ENCODE measurements at places on chromosomes 11 and 22. TPM values are rescaled to one million over a fixed set of nuclear protein-coding genes. Genes with fewer than 3 reads are reported as not detected.

The KCNJ11 gene
- not detected for total RNA-seq

GRCh38 chr22:37559521-37559900 lies 769 bp upstream of the CDC42EP1 start:
- peaks cover 18% of the 10 kb centered on the region for H3K4me1 ChIP-seq
- peaks cover 18% of the 10 kb centered on the region for H3K27me3 ChIP-seq
- H3K36me3 ChIP-seq, result no peaks in the 10 kb centered on the region
- H3K27ac ChIP-seq, result no peak overlapping the region
- DNase-seq, result no peak
- no peak overlapping the region for H3K4me3 ChIP-seq

The OR5M11 gene
- not detected for total RNA-seq

The UBQLN3 gene
- total RNA-seq, result 0.49 TPM

The SCARF2 gene
- 6.9 TPM for total RNA-seq

GRCh38 chr11:85589373-85589772 lies 37.8 kb downstream of the DLG2 start:
- DNase-seq, result no peak
- H3K36me3 ChIP-seq, result no peaks in the 10 kb centered on the region
- no peak overlapping the region for H3K4me3 ChIP-seq
- no peak overlapping the region for H3K27ac ChIP-seq
- peaks cover 2% of the 10 kb centered on the region for H3K27me3 ChIP-seq
- no peaks in the 10 kb centered on the region for H3K4me1 ChIP-seq

DNA sequence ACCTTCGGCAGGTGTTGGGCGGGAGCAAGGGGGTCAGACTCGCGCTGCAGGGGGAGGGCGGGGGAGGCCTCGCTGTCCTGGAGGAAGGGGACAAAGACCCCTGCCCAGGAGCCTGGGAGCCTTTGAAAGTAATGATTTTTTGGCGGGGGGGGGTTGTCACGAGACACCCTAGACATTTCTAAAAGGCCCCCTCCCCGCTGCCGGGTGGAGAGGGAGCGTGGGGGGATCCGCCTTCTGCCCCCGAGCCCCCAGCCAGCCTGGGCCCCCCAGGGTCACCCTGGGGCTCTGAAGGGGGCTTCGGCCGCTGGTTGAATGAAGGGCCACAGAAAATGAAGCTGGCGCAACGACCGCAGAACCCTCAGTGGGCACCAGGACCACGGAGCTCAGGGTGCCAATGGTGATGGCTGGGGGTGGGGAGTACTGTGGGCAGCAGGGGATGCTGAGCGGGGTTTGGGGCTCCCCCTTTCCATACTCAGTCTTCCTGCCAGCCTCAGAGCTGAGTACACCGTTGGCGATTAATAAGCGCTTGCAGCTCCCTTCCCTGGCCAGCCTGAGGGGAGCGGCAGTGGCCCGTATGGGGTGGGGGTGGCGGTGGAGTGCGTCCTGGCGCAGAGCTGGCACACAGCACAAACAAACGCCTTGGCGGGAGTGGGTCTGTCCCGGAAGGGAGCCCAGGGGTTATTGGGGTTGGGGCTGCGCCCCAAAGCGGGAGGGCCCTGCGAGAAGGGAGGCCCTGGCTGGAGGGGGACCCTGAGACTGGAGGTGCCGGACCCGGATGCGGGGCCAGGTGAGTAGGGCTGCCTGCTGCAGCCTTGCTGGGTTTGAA lies 1.2 kb upstream of the DUSP8 start:
- H3K27ac ChIP-seq, result peak overlapping the region; percentile 93
- peaks cover 3% of the 10 kb centered on the region for H3K27me3 ChIP-seq
- DNase-seq, result peak; percentile 19
- H3K36me3 ChIP-seq, result no peaks in the 10 kb centered on the region

The CDC42BPG gene
- 11.6 TPM for total RNA-seq

- H3K36me3 ChIP-seq, result no peaks in the 10 kb centered on the region
- DNase-seq, result no peak
- no peaks in the 10 kb centered on the region for H3K27me3 ChIP-seq
- no peak overlapping the region for H3K4me3 ChIP-seq
- H3K4me1 ChIP-seq, result peaks cover 59% of the 10 kb centered on the region
Observed at GRCh38 chr22:37626144-37626543, 13.3 kb upstream of the SH3BP1 start.

- no peak overlapping the region for H3K4me3 ChIP-seq
- H3K27me3 ChIP-seq, result no peaks in the 10 kb centered on the region
- H3K4me1 ChIP-seq, result peaks cover 8% of the 10 kb centered on the region
- DNase-seq, result no peak
Observed at GRCh38 chr22:50046019-50046415, 12.1 kb downstream of the TTLL8 start.

GRCh38 chr22:41596776-41597634 lies 7.4 kb upstream of the PMM1 start:
- DNase-seq, result no peak
- no peak overlapping the region for H3K4me3 ChIP-seq
- H3K36me3 ChIP-seq, result peaks cover 12% of the 10 kb centered on the region

The C1QTNF6 gene
- total RNA-seq, result 13.6 TPM

GRCh38 chr11:1127664-1128162 lies 30.0 kb upstream of the MUC5AC start:
- H3K4me3 ChIP-seq, result no peak overlapping the region
- no peak for DNase-seq
- no peaks in the 10 kb centered on the region for H3K27me3 ChIP-seq
- H3K36me3 ChIP-seq, result no peaks in the 10 kb centered on the region
- H3K4me1 ChIP-seq, result no peaks in the 10 kb centered on the region

DNA sequence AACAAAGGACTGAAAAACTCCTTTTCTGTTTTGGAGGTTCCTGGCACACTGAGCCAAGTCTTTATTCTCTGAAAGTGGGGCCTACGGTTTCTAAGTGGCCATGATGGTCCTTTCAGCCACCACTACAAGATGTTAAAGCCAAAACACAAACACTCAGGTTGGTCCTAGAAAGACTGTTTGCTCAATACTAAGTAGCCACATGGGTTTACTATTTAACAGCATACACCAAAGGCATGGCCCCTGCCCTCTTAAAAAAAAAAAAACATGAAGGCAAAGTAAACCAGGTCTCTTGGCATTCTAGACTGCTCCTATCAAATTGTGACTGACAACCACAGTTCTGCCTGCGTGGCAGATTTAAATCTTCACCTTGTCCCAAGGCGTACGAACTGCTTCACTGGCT lies 123.6 kb upstream of the BID start:
- H3K27ac ChIP-seq, result no peak overlapping the region
- H3K27me3 ChIP-seq, result no peaks in the 10 kb centered on the region
- peaks cover 60% of the 10 kb centered on the region for H3K36me3 ChIP-seq

GRCh38 chr22:17319546-17319945 lies 49.7 kb upstream of the CECR2 start:
- H3K36me3 ChIP-seq, result no peaks in the 10 kb centered on the region
- no peak overlapping the region for H3K4me3 ChIP-seq
- no peaks in the 10 kb centered on the region for H3K27me3 ChIP-seq
- H3K4me1 ChIP-seq, result no peaks in the 10 kb centered on the region

The FGF4 gene
- not detected for total RNA-seq

The RAG1 gene
- total RNA-seq, result 0.05 TPM

- no peak for DNase-seq
- H3K27ac ChIP-seq, result no peak overlapping the region
- H3K36me3 ChIP-seq, result no peaks in the 10 kb centered on the region
- no peak overlapping the region for H3K4me3 ChIP-seq
Observed at GRCh38 chr11:91158891-91159537, 936.2 kb upstream of the CHORDC1 start.

GRCh38 chr22:39252461-39253434 lies 8.0 kb upstream of the PDGFB start:
- no peak overlapping the region for H3K4me3 ChIP-seq
- no peaks in the 10 kb centered on the region for H3K27me3 ChIP-seq
- H3K36me3 ChIP-seq, result no peaks in the 10 kb centered on the region
- no peak overlapping the region for H3K27ac ChIP-seq

- no peak overlapping the region for H3K27ac ChIP-seq
- no peaks in the 10 kb centered on the region for H3K4me1 ChIP-seq
- no peak overlapping the region for H3K4me3 ChIP-seq
- no peak for DNase-seq
- no peaks in the 10 kb centered on the region for H3K36me3 ChIP-seq
Observed at GRCh38 chr22:49156662-49157285, 670.9 kb downstream of the BRD1 start.

DNA sequence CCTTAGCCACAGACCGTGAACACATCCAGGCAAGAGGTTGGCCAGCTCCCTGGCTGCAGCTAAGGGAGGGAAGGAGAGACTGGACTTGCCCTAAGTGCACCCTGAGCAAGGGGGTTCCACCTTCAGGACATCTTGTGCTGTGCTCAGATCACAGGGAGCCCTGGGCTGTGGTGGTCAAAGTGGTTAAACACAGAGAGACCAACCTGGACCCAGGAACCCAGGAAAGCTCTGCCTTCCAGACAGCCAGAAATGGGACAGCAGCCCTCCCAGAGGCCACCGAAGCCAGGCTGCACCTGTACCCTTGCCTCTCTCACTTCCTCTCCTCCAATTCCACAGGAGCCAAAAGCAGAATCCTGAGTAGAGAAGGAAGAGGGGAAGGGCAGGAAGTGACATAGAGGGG lies 105.2 kb upstream of the TMEM45B start:
- H3K4me1 ChIP-seq, result no peaks in the 10 kb centered on the region
- H3K27me3 ChIP-seq, result no peaks in the 10 kb centered on the region
- H3K4me3 ChIP-seq, result no peak overlapping the region
- DNase-seq, result no peak

GRCh38 chr11:125638315-125638714 lies 13.4 kb downstream of the CHEK1 start:
- no peak overlapping the region for H3K27ac ChIP-seq
- no peak overlapping the region for H3K4me3 ChIP-seq
- no peaks in the 10 kb centered on the region for H3K27me3 ChIP-seq
- no peaks in the 10 kb centered on the region for H3K4me1 ChIP-seq
- no peak for DNase-seq
- peaks cover 3% of the 10 kb centered on the region for H3K36me3 ChIP-seq

DNA sequence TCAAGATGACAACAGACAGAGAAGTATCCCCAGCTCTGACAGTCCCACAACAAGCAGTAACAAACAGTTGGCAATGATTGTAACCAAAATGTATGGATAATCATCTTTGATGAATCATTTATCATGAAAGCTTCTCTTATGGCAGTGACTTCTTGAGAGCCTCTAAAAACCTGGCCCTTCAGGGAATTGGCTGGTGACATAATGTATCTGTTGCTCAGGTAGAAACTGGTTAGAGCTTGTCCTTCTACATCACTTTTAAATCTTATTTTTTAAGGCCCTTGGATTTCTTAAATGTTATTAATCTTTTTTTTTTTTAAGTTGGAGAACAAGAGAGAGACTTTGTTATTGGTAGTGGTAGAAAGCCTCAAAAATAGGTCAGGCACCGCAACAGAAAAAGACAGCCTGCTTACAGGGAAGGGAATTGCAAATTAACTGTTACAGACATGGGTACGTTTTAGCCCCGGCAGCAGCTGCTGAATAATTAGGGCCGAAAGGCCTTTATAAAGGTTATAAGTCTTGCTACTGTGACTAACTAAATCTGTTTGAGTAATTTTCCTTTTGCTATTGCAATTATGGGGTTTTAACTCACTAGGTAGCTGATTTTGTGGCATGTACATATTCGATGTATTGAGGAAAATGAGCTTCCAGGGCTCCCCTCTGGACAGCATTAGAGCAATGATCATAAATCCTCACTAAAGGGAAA lies 207.7 kb upstream of the LRRC4C start:
- DNase-seq, result no peak
- H3K4me3 ChIP-seq, result no peak overlapping the region
- H3K27me3 ChIP-seq, result no peaks in the 10 kb centered on the region
- no peak overlapping the region for H3K27ac ChIP-seq

DNA sequence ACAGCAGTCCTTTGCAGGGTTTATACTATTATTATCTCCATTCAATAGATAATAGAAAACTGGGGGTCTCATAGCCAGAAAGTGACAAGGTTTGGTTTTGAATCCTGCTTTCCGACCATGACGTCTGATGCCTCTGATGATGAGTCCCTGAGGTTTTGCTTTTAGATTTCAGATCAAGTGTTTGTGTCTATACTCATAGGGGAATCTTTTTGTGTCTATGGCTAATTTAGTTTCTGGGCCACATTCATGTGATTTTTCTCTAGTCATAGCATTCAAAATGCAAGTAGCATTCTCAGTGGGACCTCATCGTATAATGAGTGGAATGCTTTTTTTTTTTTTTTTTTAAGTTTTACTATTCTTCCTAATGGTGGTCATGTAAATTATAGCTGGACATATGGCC lies 72.9 kb downstream of the TNRC6B start:
- peaks cover 35% of the 10 kb centered on the region for H3K4me1 ChIP-seq
- H3K4me3 ChIP-seq, result no peak overlapping the region
- H3K27ac ChIP-seq, result no peak overlapping the region
- no peaks in the 10 kb centered on the region for H3K27me3 ChIP-seq
- DNase-seq, result no peak
- peaks cover 35% of the 10 kb centered on the region for H3K36me3 ChIP-seq

The FXYD2 gene
- 4.0 TPM for total RNA-seq

DNA sequence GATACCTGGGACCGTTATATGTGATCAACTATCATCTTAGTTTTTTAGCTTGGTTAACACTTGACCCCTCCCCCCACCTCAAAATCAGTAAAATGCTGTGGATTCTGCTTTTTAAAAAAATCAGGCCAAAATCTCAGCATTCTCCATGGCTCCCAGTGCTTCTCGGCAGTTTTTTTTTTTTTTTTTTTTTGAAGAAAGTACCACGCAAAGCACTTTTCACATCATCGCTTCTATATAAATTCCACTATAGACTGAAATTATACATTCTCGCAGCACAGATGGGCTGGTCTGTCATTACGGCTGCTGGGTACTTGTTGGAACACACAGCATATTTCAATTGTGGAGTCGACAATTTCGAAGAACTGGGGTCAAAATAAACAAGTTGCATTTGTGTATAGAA lies 67.7 kb upstream of the PPARA start:
- H3K36me3 ChIP-seq, result no peaks in the 10 kb centered on the region
- no peak for DNase-seq
- no peaks in the 10 kb centered on the region for H3K27me3 ChIP-seq

DNA sequence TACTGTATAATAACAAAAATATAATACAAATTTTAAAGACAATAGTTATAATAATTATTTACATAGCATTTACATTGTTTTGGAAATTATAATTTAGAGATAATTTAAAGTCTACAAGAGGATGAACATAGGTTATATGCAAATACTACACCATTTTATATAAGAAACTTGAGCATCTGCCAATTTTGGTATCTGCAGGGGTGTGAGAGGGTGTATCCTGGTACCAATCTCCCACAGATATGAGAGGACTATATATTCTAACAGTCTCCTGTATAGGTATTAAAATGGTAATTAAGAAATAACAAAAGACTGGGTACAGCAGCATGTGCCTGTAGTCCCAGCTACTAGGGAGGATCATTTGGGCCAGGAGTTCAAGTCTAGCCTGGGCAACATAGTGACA lies 134.4 kb downstream of the APOL5 start:
- H3K36me3 ChIP-seq, result no peaks in the 10 kb centered on the region
- H3K4me1 ChIP-seq, result no peaks in the 10 kb centered on the region
- H3K4me3 ChIP-seq, result no peak overlapping the region
- no peak overlapping the region for H3K27ac ChIP-seq
- H3K27me3 ChIP-seq, result no peaks in the 10 kb centered on the region
- no peak for DNase-seq

The PKDREJ gene
- not detected for total RNA-seq

GRCh38 chr11:9267680-9268079 lies 2.5 kb upstream of the DENND5A start:
- no peak overlapping the region for H3K4me3 ChIP-seq
- no peak for DNase-seq
- H3K27ac ChIP-seq, result no peak overlapping the region
- H3K4me1 ChIP-seq, result peaks cover 17% of the 10 kb centered on the region
- no peaks in the 10 kb centered on the region for H3K36me3 ChIP-seq

The TUT1 gene
- total RNA-seq, result 22.0 TPM

The PITPNM1 gene
- 116 TPM for total RNA-seq

GRCh38 chr11:90512846-90513245 lies 290.0 kb upstream of the CHORDC1 start:
- H3K4me1 ChIP-seq, result no peaks in the 10 kb centered on the region
- no peak overlapping the region for H3K4me3 ChIP-seq
- H3K36me3 ChIP-seq, result no peaks in the 10 kb centered on the region
